Stimulated activated CD8-positive, alpha-beta memory T cell treated with anti-CD3 and anti-CD28 coated beads, Interleukin-7, amount 100 ng/mL, for 1 hour (primary cell): ENCODE measurements at places on chromosomes 4 and X.

DNA sequence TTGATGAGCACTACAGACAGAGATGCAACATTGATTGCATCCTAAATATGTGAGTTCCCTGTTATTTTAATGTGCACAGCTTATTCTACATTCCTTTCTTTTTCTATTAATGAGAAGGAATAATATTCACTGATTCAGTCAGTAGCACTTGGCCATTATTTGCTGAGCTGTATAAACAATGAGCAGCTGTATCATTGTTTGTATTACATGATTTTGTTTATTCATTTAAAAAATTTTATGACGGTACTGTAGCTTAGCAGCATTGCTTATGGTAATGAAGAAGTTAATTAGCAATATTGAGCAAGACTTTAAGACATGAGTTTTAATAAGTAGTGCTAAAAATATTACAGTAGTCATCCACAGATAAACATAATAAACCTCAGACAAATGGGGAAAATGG lies 582.0 kb downstream of the ADGRL3 start:
- no peak for DNase-seq

- no peak for DNase-seq
Observed at GRCh38 chr4:113745711-113746110, 15.8 kb downstream of the CAMK2D start.

- DNase-seq = no peak
Observed at GRCh38 chr4:56637791-56638190, 43.3 kb downstream of the HOPX start.

DNA sequence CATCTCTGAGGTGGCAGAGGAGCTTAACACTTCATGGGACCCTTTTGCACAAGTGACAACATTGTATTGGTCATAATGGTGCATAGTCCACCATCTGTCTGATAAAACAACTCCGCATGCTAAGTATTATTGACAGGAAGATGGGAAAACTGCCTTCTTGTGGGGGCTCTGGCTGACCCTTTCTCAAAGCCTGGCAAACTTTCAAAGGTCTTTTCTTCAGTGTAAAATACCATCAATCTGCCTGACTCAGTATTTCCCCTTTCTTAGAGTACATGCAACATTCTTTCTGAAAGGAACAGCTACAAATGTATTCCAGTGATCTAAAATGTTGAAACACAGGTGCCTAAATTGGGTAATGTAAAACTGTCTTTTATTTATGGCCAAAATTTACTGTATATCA lies 89.1 kb downstream of the NAA11 start:
- DNase-seq = no peak

DNA sequence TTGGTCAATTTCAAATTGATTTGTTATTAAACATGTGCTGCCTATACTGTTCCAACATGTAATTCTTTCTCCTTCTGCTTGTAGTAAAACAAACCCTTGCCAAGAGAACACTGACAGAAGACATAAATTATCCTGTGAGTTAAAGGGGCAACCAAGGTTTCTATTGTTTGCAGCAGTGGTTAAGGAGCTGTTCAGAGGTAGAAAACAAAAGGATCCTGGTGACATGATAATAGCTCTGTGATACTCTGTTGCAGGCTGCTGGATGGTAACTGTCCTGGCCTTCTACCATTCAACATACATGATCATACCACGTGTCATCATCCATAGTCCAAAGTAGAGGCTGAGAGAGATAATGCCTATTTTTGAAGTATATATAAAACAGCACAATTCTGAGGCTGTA lies 75.8 kb upstream of the F9 start:
- DNase-seq = no peak

DNA sequence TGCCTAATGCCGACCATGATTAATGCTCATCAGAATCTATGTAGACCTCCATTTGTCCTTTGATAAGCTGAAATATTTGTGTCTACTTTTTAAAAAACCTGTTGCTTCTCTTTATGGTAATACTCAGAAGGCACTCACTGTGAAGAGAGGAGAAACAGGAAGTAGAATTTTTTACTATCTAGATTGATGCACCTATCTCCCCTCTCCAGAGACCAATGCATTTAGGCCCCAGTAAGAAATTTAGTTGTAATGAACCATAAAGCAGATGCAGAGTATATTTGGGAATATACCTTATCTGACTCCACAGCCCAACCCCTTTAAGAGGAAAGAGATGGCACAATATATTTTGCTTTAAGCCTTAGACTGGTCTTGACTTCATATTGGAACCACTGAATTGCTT lies 11.1 kb downstream of the TBL1X start:
- DNase-seq = no peak

DNA sequence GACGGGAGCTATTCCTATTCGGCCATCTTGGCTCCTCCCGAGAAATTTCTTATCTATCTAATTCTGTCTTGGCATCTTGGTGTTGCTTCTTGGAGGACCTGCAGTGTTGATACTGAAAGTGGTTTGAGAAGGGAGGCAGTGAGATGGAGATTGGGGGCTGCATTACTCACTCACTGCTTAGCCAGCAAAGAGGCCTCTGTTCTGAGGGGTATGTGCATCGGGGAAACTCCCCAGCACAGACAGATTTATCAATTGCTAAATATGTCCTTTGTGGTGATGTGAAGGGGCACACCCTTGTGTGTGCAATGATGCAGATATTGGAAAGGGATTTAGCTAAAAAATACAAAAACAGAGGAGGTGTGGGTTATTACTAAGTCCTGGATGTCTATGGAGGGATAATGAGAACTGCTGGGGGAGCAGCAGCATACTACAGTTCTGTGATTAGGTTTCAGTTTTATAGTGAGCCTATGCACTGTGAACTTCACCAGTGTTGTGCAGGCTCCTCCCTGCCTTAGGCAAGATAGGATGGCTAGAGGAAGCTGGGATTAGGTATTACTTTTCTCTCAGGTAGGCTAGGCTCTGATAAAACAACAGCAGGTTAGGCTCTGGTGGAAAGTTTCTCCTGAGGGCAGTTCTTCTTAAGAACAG lies 279.0 kb downstream of the HS3ST1 start:
- no peak for DNase-seq

DNA sequence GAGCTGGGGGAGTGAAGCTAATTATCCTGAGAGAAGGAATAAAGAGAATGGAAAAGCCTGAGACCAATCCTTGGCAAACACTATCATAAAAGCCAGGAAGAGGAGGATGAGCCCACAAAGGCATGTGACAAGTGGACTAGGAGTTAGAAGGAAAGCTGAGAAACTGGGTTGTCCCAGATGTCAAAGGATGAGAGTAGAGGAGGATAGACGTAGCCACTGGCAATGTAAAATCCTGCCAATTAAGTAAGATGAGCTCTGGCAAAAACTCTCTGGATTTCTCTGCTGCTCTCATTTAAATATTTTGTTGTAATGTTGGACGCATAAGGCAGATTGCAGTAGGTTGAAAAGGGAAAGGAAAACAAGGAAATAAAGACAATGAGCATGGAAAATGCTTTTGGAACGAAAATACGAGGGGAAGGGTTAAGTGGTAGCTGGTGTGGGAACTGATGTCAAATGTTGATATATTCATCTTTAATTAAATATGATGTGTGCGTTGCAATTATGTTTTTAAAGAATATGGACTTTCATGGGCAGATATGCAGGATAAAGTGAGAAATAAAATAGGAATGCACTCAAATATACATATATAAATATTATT lies 14.2 kb upstream of the VEGFC start:
- no peak for DNase-seq

DNA sequence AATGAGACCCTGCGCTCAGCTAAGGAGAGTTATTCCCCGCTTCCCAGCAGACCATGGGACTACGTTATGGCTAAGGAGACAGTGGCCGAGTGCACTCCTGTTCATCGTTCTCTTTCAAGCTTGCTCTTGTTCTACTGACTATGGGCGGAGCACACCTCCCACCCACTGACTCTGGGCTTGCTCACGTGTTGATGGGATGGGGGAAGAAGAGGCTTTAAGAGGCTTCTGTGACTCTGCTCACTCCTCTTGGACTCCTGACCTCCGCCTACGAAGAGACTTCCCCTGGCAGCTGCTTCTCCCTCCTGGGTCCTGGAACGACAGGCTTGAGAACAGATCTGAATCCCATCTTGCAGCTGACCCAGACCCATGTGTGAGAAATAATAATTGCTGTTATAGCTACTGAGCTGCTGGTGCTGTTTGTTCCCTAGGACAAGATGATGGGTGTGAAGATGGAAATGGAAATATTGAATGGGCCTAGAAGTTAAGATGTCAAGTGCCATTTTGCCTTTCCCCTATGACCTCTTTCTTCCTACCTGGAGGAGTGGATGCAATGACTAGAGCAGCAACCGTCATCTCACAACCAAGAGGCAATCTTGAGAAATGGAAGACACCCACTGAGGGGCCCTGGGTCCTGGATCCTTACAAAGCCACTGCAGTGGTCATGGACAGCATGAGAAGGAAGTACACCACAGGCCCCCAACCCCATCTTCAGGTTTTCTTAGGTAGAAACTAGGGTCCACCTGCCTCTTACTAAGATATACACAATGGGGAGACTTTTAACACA lies 38.7 kb upstream of the IRAK1 start:
- no peak for DNase-seq

GRCh38 chr4:42310358-42310757 lies 86.9 kb upstream of the SHISA3 start:
- no peak for DNase-seq

GRCh38 chr4:88457307-88458103 lies 586 bp downstream of the HERC5 start:
- DNase-seq = no peak

GRCh38 chr4:160026721-160027120 lies 923.8 kb downstream of the RAPGEF2 start:
- no peak for DNase-seq

- DNase-seq = no peak
Observed at GRCh38 chr4:153927451-153927850, 138.6 kb upstream of the SFRP2 start.

- DNase-seq = no peak
Observed at GRCh38 chrX:13864264-13864663, 47.4 kb upstream of the GPM6B start.

DNA sequence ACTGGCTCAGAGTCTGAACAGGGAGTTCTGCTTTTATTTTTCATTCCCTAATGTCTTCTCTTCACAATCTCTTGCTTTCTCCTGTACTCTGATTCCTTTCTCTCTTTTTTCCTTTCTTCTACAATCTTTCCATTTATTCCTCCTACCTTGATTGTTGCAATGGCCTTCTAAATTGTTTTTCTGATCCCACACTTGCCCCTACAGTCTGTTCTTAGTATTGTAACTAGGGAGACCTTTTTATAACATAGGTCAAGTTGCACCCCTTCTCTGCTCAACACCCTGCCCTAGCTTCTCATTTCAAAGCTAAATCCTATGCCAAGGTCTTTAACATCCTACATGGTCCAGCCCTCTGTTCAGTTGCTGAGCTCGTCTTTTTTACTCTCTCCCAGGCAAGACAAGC lies 277.9 kb downstream of the GBA3 start:
- DNase-seq = no peak

DNA sequence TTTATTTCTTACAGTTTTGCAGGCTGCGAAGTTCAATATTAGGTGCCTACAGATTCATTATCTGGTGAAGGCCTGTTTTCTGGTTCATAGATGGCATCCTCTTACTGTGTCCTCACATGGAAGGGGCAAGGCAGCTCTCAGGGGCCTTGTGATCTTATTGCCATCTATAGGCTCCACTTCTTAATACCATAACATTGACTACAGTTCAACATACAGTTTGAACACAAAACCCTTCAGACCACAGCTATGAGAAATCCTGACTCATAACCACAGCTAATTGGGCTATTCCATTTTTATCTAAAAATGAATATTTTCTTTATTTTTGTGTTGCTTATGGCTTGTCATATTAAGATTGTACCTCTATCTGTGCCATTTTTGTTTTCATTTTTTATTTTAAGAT lies 72.3 kb downstream of the STAG2 start:
- DNase-seq = no peak

DNA sequence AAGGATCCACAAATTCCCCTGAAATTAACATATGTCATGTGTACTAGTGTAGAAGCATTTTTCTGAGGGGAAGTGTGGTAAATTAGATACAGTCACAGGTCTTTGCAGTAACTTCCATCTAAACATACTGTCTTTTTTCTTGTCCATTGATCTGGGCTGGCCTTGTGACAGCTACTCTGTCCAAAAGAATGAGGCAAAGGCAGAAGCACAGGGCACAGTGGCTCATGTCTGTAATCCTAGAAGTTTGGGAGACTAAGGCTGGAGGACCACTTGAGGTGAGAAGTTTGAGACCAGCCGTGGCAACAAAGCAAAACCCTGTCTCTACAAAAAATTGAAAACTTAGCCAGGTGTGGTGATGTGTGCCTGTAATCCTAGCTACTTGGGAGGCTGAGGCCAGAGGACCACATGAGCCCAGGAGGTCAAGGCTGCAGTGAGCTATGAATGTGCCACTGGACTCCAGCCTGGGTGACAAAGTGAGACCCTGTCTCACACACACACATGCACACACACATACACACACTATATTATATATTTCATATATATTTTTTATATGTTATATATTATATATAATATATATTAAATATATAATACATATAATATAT lies 47.6 kb downstream of the HAND2 start:
- DNase-seq = no peak

DNA sequence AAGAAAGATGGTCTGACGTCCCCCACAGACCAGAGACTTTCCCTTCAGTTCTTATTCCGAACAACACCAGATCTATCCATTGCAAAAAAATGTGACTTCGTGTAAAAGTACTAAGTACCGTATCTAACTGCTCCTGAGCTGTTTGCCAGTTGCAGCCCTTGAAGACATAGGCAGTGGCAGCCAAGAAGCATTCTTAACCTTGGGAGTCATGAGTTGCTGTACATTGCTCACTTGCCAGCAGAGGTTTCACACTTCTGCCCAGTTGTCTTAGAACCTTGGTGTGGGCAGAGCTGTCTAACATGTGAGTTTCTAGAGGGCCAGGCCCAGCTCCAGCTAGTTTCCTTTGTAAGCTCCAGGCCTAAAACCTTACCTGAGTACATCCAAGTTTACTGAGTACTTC lies 10.5 kb upstream of the CHRDL1 start:
- no peak for DNase-seq

GRCh38 chr4:72084587-72085011 lies 52.8 kb downstream of the NPFFR2 start:
- DNase-seq = no peak

- DNase-seq = no peak
Observed at GRCh38 chrX:70907900-70908299, 611 bp downstream of the TEX11 start.

DNA sequence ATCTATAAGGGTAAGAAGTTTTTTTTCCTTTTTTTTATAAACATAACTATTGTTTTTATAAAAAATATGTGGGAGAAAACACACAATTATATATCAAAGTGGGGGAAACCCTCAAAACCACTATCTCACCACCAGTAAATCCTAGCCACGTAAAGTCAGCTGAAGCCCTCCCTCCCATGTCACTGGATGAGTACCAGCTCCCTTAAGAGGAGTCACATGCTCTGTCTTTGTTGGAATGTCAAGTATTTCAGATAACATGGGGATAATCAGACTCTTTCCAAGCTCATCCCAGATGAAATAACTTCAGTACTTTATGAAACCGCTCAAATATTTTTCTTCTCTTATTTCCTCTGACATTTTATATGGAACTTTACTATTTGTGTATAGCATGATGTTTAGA lies 2.4 kb downstream of the MYOZ2 start:
- no peak for DNase-seq
